AG10803 (cell line): ENCODE measurements at places on chromosomes 3 and 15.
A peak's percentile ranks its signal among the peaks of the same experiment; 100 is the strongest.

GRCh38 chr3:147397155-147397874 lies 9.0 kb downstream of the ZIC4 start:
- DNase-seq: no peak

GRCh38 chr3:41137686-41138111 lies 61.6 kb upstream of the CTNNB1 start:
- no peak for DNase-seq

- DNase-seq: no peak
Observed at GRCh38 chr3:134908271-134908670, 113.2 kb downstream of the EPHB1 start.

- no peak for DNase-seq
Observed at GRCh38 chr15:70580958-70581357, 182.4 kb downstream of the UACA start.

- DNase-seq: no peak
Observed at GRCh38 chr3:118927449-118927848, 107.2 kb downstream of the IGSF11 start.

DNA sequence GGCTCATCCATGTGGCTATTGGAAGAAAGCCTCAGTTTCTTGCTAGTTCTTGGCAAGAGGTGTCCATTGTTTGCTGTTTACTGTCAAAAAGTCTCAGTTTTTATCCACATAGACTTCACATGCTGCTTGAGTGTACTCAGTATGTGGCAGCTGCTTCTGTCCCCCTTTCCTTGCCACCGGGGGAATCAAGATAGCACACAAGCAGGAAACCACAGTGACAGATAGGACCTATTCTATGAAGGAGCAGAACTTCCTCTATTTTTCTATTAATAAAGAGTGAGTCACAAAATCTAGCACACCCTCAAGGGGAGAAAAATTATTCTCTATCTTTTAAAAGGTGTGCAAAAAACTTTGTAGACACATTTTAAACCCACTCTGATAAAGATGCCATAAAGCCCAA lies 121.4 kb upstream of the GMNC start:
- no peak for DNase-seq

DNA sequence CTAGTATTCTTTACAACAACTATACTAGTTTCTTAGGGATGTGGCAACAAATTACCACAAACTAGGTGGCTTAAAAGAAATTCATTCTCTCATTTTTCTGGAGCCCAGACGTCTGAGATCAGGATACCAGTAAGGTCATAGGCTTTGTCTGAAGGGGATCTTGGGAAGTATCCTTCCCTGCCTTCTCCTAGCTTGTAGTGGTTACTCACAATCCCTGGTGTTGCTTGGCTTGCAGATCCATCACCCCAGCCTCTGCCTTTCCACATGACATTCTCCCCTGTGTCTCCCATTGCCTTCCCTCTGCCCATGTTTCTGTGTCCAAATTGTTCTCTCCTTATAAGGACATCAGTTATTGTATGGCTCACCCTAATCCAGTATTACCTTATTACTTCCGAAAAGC lies 24.3 kb upstream of the CLDN1 start:
- no peak for DNase-seq

GRCh38 chr3:13065727-13066126 lies 7.5 kb downstream of the IQSEC1 start:
- DNase-seq: no peak

- no peak for DNase-seq
Observed at GRCh38 chr3:54857343-54857742, 70.5 kb downstream of the LRTM1 start.

GRCh38 chr3:112676659-112677234 lies 35.8 kb upstream of the CCDC80 start:
- peak; percentile 96 for DNase-seq

DNA sequence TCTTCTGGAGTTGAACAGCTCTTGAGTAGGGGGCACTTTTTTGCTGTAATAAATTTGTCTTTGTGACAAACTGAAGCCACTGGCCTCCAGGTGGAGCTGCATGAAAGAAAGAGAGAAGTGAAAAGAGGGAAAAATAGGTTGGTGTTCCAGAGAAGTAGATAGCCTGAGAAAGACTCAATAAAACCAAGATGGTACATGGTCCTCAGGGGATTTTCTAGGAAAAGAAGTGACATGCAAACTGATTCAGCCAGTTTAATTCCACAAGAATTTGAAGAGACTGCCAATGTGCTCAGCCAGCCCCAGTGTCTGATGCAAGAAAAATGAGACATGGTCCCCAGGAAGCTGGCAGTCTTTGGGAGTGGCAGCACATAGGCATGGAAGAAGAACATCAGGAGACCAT lies 152.7 kb downstream of the CD47 start:
- peak; percentile 89 for DNase-seq

- peak; percentile 42 for DNase-seq
Observed at GRCh38 chr3:10344147-10344943, 23.4 kb upstream of the SEC13 start.

- DNase-seq: peak; percentile 72
Observed at GRCh38 chr3:144774897-144775296, 803.3 kb downstream of the DIPK2A start.

- no peak for DNase-seq
Observed at GRCh38 chr15:72135719-72136118, 17.5 kb downstream of the SENP8 start.

- no peak for DNase-seq
Observed at GRCh38 chr3:128229106-128229857, 76.0 kb downstream of the EEFSEC start.
